ENCODE measurements at places on chromosomes 3 and 15. TPM values are rescaled to one million over a fixed set of nuclear protein-coding genes. Genes with fewer than 3 reads are reported as not detected.
A peak's percentile ranks its signal among the peaks of the same experiment; 100 is the strongest.

DNA sequence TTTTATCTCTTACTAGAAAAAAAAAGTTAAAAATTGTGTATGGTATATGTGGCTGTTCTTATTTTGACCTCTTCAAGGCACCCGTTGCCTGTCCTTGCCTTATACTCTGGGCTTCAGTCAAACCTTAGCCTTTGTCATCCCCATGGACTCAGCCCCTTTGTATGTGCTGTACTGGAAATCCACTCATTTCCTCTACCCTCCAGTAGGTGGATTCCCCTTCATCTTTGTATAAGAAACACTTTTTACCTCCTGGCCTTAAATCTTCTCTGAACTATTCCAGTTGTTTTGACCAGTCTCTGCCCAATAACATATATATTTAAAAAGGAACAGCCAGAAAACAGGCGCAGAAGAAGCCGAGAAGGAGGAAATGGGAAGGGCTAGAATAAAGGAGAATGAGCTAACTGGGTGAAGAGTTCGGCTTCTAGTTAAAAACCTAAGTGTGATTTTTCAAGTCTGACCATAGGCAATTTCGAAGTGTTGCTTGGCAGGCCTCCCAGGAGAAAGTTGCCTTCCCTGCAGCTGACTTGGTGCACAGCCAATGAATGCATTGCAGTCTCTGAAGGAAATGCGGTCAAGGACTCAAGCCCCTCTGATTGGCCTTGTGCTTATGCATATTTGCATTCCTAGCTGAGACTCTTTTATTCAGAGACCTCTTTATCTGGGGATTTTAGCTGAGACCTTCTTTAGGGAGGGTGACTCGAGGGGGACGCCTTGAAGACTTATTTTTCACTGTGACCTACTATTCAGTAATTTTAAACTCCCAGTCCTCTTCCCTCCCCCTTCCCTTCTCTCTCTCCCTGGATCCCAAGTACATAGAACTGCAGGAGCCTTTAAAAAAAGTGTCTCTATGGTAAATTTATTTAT is 277.4 kb downstream of the ROBO1 start:
- DNase-seq, result no peak

- DNase-seq, result no peak
Measured at GRCh38 chr15:41631880-41632470, 28.2 kb upstream of the MGA start.

DNA sequence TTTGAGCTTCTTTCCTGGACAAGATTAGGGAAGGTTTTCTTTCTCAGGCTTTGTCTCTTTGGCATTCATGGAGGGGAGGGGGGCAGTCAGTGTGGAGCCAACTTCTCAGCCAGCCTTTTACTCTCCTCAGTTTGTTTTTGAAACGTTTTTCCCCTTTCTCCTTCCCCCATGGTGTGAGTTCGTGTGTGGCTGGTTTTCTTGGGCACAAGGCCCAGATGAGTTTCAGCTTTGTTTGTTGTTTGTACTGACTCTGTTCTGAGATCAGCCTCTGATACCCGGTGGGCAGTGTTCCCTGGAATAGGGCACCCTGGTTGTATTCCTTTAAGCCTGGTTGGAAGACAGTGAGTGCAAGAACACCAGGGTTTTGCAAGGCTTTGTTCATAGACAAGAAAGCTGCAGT is 168.2 kb upstream of the RARB start:
- no peak for DNase-seq

DNA sequence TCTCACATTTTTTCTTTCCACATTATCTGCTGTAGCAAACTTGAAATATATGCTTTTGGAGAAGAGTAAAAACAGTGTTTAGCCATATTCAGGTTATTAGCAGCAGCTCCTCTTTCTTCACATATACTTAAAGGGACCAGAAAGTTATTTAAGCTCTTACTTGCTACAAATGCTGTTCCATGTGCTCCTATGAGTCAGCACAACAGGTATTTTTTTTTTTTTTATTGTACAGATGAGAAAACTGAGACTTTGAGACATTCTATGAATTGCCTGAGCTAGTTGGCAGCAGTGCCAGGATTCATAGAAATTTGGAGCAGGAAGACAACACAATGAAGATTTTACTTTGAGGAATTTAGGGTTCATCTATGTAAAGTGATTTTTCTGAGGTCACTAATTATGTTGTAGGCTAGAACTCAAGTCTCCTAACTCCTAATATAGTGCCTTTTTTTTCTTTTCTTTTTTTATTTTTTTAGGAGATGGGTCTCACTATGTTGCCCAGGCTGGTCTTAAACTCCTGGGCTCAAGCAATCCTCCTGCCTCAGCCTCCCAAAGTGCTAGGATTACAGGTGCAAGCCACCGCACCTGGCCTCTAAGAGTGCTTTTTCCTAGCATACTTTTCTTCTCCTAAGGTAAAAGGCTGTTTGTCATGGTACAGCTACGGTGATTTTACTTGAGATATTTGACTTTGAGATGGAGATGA is 23.6 kb downstream of the SETD5 start:
- peak; percentile 60 for DNase-seq

GRCh38 chr3:116815321-116815720 is 105.7 kb downstream of the TUSC7 start:
- DNase-seq, result no peak

- DNase-seq, result peak; percentile 11
Measured at GRCh38 chr15:78540871-78541743, 863 bp downstream of the PSMA4 start.

DNA sequence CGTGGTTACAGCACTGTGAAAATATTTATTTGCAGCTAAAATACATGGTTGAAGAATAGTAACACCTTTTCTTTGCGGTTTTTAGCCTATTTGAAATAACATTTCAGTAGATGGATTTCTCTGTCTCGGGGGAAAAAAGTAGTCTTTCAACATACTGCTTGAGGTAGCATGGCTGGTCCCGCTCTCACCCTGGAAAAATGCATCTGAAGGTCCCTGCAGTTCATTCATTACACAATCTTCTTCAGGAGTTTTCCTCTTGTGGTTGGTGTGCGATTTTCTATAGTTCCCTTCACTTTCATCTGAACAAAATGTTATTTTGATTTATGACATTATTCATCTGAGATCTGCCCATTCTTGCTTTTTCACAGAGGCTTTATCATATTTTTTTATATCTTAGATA is 75.9 kb downstream of the STRIT1 start:
- no peak for DNase-seq

Gene SCAANT1
- total RNA-seq, result not detected

Gene IL5RA
- total RNA-seq, result not detected

Gene NEIL1
- 4.1 TPM for total RNA-seq

Measured in PC-3 (cell line).